Effector memory CD8-positive, alpha-beta T cell (primary cell): ENCODE measurements at places on chromosomes 7 and 10.

- no peak for DNase-seq
Observed at GRCh38 chr10:127980898-127981297, 74.0 kb downstream of the PTPRE start.

- no peak for DNase-seq
Observed at GRCh38 chr7:141696348-141696747, 5.6 kb downstream of the DENND11 start.

GRCh38 chr7:42014625-42015618 lies 222.1 kb downstream of the GLI3 start:
- no peak for DNase-seq

DNA sequence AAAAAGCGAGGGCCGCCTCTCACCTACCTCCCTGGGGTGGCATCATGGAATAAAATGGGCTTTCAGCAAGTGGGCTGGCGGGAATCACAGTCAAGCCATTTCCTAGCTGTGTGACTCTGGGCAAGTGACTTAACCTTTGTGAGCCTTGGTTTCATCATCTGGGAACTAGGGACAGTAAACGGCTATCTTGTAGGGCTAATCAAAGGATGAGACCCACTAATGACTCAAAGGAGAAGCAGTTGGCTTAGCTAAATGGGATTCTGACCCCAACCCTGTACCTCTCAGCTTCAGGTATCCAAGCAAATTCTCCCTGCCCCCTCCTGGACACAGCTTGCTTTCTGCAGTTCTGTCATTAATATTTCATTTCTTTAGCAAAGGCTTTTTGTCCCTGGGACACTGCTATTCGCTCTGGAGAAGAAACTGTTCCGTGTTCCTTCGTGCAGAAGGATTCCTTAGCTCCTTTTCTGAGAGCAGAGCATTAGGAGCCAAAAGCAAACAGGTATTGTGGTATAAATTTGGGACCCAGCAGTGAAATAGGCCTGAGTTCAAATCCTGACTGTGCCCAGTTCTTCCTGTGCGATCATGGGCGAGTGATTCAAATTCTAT lies 25.9 kb downstream of the TRIM8 start:
- DNase-seq: no peak

DNA sequence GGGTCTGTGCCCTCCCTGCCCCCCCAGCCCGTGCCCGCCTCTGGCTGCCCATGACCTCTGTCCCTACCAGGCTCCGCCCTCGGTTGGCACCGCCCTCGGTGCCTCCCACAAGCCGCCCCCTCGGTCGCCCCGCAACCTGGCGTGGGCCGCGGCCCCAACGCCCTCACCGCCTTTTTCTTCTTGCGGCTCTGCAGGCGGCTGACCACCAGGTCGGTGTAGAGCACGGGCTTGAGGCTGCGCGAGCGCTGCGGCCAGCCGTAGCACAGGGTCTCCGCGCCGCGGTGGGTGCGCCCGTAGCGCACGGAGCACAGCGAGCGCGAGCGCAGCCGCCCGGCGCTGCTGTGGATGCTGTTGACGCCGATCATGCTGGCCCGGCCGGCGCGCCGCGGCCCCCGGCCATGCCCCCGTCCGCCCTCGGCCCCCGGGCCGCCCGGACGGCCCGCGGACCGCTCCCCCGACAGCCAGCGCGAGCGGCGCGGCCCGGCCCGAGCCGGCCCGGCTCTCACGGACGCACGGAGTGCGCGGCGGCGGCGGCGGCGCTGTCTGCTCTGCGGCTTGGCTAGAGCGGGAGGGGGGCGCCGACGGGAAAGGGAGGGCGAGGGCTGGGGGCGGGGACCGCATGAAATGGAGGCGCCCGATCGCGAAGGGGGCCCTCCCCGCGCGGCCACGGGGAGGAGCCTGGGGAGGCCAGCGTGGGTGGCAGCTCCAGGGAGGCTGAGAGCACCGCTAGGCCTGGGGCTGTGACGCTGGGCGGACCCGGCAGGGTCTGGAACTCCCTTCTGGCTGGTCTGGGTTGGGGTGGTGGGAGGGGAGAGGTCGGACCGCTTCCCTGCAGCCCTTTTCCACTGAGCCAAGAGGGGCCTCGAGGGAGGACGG lies 9.6 kb downstream of the PSD start:
- no peak for DNase-seq

- DNase-seq: no peak
Observed at GRCh38 chr7:84784450-84784849, 402.4 kb downstream of the SEMA3D start.

DNA sequence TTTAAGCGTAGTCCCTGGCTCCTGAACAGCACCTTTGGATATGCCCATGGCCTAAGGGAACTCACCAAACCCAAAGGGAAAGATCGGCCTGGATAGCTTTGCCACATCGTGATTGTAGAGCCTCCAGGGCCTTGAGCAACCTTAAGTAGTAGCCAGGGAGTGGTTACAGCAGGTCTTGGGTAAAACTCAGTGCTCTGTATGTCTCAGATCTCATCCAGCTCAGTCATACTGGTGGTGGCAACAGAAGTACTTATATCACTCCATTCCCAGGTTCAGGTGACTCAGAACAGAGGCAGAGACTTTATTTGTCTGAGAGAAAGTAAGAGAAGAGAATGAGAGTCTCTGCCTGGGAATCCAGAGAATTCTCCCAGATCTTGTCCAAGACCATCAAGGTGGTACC lies 39.1 kb upstream of the AASS start:
- DNase-seq: no peak

- no peak for DNase-seq
Observed at GRCh38 chr7:77797734-77798393, 370 bp downstream of the TMEM60 start.

- DNase-seq: peak; percentile 54
Observed at GRCh38 chr7:150450491-150451001, at the start of gene GIMAP8. GIMAP8 (plus strand) TSS chr7:150450630; CDS start chr7:150466699, 16,069 bp downstream.

DNA sequence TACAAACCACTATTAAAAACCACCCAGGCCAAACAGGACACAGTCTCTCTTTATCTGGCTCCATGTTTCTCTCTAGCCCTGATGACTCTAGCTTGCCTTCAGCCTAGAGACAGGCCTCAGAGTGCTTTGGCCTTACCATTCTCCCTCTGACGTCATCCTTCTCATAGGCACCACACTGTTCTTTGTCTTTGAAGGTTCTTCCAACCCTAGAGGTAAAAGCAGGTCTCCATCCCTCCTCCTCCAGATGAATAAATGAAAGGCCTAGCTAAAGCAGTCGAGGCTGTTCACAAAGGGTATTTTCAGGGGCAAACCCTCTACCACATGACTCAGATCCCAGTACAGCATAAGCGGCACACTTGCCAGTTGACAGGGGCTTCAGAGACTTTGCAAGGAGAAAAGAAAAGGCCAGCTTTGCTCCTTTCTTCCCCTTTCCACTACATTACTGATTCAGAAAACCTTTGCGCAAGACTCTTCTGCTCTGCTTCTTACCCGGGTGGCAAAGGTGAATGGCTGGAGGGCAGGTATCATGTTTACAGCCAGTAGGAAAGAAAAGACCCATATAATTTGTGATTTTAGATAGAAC lies 14.8 kb downstream of the NFE2L3 start:
- DNase-seq: no peak

DNA sequence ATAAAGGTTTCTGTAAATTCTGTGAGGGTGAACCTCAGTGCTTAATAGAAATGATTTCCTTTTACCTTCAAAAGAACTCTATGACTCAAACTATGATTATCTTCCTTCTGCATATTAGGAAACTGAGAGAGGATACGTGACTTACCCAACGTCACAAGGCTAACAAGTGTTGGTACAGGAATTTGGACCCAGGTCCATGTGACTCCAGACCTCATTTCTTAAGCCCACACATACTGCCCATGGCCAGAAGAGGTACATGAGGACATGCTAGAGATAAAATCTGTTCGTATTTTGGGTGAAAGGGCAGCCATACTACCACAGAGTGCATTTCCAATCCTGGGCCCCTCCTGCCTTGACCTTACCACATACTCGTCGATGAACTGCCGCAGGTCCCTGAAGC lies 61.5 kb upstream of the TM9SF3 start:
- no peak for DNase-seq

GRCh38 chr10:119231654-119232053 lies 24.3 kb downstream of the GRK5 start:
- no peak for DNase-seq

DNA sequence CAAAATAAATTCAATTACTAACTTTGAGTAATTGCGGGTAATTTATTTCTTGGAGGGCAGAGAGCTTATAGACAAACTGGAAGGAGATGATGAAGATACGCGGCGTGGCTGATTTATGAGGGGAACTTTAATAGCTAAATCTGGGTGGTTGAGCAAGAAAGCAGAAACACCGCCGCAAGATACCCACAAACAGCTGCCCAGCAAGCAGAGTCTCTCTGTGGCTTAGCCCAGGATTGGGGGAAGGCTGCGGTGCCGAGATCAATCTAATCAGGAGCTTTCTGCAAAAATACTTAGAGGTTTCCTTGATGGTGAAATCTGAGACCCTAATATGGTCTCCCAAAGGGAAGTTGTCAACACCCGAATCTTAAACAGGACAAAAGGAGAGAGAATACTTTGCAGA lies 94.9 kb upstream of the MGMT start:
- DNase-seq: no peak

DNA sequence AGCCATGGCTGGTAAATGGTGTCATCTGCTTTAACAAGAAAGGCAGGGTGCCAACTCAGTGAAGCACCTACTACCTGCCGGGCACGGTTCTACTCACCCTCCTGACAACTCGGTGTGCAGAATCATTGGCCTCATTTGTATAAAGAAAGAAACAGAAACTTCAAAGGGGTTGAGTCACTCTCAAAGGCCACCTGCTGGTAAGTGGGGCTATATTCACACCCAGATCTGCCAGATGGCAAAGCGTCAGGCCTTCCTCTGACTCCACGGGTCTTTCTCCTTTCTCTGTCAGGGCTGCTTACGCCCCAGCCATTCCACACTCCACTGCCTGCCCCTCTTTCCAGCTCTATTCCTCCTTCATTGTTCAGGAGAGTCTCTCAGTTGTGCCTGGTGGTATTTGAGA lies 309.2 kb downstream of the GFRA1 start:
- no peak for DNase-seq

DNA sequence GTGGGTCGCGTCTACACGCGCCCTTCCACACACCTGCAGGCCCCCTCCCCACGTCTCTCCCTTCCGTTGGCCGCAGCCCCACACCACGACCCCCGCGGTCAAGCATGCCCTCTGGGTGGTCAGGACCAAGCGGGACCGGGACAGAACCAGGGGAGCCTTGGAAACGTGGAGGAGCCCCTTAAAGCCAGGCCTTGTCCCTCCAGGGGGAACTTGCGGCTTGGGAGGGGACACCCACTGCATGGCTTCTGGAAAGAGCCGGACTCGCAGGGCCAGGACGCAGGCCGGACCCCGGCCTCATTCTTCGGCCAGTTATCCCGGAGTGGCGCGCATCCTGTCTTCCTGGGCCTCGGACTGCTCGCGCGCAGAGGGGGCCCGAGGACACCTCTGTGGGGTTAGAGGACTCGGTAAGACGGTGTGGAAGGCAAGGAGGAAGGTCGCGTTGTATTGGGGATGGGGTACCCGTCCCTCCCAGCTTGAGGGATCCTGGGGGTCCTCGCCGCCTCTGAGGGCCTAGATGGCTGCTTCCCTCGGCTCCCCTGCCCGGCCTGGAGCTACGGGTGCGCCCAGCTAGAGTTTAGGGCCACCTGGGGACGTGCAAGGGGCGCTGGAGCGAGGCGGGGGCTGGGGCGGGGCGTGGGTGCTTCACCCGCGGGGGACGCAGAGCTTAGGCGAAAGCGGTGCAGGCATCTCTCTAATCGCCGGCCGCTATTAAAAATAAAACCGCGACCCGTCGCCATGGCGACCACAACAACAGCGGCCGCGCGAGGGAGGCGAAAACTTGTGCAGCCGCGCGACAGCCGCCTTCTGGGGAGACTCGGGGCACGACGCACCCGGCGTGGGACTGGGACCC lies 1.8 kb upstream of the PDGFA start:
- DNase-seq: no peak

DNA sequence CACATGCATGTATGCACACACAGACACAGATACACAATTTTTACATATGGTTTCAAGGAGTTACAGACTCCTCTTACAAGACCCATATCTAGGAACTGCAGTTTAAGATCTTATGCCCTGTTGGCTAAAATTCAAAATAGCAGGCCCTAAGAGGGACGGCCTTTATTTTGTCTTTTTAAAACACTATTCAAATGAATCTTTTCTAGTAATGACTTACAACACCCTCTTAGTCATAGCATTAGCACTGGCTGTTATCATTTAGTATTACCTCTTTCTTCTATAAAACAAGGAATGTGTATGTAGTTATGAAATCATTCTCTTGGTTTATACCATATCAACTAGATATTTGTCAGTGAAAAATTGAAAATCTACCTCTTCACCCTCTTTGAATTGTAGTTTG lies 15.3 kb downstream of the PAPSS2 start:
- no peak for DNase-seq

- DNase-seq: no peak
Observed at GRCh38 chr7:94391726-94392392, 2.8 kb upstream of the COL1A2 start.

DNA sequence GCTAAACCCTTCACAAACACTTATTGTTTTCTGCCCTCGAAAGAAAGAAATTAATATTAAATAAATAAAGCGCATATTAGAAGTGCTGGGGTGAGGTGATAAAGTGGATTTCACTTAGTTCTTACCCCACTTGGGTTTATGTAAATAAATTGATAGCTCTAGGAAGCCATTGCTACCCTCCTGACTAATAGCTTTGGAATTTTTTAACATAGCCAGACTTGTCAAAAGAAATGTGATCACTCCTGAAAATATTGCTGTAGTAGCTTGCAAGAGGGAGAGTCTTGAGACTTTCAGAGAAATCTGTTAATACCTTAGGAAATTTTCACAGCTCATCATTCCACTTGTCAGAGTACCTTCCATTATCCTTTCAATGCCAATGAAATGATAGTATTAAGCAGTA lies 7.6 kb downstream of the ARL5B start:
- no peak for DNase-seq

- DNase-seq: no peak
Observed at GRCh38 chr10:6056411-6057135, 5.6 kb downstream of the IL2RA start.

DNA sequence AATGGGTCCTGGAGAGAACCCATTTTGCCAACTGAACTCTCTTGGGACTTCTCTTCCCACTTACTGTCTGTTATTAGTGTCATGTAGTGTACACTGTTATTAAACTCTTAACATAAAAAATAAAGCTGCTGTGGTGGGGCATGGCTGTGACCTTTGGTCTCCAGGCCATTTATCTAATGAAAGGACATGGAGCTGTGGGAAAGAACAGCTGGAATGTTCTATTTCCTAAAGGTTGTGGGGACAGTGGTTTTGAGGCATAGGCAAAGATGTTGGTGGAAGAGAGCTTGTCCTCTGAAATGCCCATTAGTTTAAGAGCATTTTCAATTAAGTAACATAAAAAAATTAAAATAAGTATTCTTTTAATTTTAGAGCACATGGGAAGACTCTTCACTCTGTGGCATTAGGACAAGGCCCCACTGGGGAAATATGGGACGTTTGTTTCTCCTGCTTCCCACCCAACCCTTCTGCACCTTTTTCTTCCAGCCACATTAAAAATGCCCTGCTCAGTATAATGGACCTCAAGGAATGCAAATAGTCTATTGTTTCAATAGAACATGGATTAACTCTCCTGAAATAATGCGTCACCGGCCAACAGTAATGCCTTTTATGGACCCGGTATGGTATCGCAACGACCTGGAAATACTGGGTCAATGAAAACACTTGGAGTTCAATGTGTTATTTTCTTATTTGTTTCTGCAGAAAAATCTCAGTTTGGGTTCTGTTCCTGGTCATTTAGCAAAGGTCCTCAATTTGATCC lies 149.6 kb downstream of the BUB3 start:
- DNase-seq: no peak
